ENCODE measurements at places on chromosomes 1 and 21. TPM values are rescaled to one million over a fixed set of nuclear protein-coding genes. Genes with fewer than 3 reads are reported as not detected.

The NCAM2 gene
- 0.12 TPM for total RNA-seq

The RNF207 gene
- 4.9 TPM for total RNA-seq

The RSRP1 gene
- total RNA-seq: 57.9 TPM

The GBP4 gene
- total RNA-seq: 0.60 TPM

All from RPMI7951 (cell line).